Kidney epithelial cell (primary cell): ENCODE measurements at places on chromosomes 16 and 17.

DNA sequence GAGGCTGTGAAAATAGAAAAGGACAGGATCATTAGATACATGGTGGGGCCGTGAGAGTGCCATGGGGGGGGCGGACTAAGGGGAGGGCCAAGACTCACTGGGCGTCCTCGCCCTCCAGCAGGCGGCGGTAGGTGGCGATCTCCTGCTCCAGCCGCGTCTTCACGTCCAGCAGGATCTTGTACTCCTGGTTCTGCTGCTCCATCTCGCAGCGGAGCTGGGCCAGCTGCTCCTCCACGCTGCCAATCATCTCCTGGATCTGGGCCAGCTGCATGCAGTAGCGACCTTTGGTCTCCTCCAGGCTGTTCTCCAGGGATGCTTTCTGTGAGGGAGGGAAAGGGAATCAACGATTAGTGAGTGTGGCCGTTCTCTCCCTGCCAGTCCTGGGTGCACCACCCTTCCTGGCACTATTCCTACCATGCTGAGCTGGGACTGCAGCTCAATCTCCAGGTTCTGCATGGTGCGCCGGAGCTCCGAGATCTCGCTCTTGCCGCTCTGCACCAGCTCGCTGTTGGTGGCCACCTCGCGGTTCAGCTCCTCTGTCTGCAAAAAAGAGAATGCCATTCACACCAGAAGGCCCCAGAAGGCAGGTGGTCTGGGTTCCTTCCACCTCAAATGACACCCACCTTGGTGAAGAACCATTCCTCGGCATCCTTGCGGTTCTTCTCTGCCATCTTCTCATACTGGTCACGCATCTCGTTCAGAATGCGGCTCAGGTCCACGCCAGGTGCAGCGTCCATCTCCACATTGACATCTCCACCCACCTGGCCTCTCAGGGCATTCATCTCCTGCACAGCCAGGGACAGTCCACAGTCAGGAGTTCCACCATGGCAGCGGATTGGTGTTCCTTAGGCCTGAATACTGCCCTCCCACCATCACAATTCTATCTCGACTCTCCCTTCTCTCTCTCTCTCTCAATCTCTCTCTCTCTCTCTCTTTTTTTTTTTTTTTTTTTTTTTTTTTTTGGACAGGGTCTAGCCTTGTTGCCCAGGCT lies 3.3 kb downstream of the KRT14 start:
- no peak for DNase-seq

DNA sequence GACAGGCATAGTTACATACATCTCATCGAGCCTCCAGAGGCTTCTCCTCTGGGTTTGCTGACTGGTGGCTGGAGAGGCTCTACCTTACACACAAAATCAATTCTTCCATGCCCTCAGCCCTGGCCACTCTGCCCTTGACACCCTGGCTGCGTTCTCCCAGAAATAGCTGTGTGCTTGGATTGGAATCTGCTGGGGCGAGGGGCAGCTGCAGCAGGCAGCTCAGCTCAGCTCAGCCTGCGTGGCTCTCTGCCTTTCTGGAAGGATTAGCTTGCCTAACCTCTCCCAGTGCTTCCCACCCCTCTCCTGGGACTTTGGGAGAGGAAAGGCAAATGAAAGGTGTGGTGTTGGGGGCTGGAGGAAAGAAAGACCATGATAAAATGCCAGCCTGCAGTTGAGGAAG lies 216.1 kb downstream of the ENGASE start:
- no peak for DNase-seq

DNA sequence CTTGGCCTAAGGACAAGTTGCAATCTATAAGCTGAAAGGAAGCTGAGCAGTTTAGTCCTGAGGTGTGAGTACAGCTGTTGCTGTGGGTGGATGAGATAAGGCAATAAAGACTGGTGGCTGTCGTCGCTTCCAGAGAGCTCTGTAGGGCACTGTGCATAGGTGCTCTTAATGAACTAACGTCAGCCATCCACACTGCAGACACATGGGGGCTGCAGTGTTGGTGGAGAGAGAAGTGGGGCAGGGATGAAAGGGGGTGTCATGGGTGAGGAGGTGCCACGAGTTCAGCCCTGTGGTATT lies 139.9 kb upstream of the IRX3 start:
- no peak for DNase-seq

GRCh38 chr17:50155115-50155819 lies 4.8 kb upstream of the PPP1R9B start:
- DNase-seq = no peak

DNA sequence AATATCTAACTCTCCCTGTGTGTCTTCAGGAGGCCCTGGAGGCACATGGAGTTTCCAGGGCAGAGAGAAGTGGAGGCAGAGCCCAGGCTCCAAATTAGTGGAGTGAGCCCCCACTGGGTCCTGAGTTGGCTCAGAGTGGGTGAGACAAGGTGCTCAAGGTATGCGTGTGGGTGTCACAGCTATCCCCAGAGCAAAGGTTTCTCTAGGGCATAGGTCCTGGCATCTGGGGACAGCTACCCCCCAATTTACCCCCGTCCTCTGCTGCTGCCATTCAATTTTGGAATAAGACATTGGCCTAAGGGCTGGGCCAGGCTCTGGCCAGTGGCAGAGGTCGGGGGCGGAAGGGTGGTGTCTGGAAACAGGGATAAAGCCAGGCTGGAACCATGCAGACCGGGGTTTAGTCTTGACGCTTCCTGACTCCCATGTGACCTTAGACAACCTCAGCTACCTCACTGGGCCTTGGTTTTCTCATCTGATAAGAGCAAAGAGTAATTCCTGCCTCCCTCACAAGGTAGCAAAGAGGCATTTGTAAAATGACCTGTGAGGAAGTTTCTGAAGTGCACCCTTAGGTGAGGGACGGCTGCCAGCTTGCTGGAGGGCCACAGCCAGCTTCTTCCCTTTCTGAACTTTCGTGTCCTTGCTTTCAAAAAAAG lies 78.2 kb upstream of the TMEM97 start:
- no peak for DNase-seq

DNA sequence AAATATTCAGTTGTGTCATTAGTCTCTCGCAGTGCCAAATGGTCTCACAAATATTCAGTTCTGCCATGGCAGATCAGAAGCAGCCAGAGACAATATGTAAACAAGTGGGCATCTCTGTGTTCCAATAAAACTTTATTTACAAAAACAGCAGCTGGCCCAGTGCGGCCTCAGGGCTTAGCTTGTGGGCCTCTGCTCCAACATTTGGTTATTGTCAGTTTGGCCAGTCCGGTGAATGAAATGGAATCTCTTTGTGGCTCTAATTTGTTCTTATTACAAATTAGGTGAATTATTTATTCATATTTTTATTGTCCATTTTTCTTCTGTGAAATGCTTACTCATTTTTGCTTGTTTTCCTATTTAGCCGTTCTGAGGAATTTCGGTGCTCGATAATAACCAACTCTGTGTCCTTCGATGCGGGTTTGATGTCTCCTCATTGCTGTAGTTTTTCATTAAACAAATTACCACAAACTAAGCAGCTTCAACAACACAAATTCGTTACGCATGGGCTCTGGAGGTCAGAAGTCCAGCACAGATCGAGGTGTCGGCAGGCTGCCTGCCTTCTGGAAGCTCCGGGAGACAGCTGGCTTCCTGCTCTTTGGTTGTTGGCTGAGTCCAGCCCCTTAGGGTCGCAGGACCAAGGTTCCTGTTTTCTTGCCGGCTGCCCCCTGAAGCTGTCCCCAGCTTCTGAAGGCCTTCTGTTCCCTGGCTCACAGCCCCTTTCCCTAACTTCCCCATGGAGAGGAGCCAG lies 4.1 kb upstream of the SLC38A10 start:
- no peak for DNase-seq

DNA sequence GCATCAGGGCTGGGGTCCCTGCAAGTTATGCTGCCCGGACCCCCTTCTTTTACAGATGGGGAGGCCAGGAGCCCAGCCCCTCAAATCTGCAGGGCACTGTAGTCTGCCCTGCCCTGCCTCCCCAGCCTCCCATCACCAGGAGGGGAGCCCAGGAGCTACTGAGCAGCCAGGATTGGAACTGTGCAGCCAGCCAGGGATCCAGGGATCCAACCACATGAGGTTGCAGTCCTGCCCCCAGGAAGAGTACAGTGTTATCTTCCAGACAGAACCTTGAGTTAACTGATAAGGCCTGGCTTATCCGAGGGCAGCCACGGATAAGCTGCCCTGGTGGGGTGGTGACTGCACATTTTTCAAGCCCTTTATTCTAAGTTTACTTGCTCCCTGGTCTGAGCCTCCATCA lies 11.4 kb upstream of the NDRG4 start:
- DNase-seq = no peak

DNA sequence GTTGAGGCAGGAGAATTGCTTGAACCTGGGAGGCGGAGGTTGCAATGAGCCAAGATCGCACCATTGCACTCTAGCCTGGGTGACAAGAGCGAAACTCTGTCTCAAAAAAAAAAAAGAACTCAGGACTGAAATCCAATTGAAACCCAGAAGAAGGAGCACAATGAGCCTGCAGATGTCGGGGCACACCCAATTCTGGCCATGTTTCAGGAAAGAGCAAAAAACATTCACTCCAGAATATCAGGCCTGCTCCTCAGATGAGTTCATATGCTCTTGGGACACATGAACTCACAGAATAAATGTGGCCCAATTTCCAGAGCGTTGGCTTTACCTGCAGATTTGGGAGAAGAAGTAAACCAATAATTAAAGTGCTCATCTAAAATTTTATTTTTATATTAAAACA lies 3.0 kb upstream of the CMTM2 start:
- no peak for DNase-seq

- no peak for DNase-seq
These were observed 20.4 kb upstream of the CYTH1 start for GRCh38 chr17:78802459-78802858.

- DNase-seq = no peak
These were observed 91.5 kb downstream of the NPIPB11 start for GRCh38 chr16:29315046-29315445.

- no peak for DNase-seq
These were observed 66.2 kb downstream of the IRF8 start for GRCh38 chr16:85965125-85965524.

DNA sequence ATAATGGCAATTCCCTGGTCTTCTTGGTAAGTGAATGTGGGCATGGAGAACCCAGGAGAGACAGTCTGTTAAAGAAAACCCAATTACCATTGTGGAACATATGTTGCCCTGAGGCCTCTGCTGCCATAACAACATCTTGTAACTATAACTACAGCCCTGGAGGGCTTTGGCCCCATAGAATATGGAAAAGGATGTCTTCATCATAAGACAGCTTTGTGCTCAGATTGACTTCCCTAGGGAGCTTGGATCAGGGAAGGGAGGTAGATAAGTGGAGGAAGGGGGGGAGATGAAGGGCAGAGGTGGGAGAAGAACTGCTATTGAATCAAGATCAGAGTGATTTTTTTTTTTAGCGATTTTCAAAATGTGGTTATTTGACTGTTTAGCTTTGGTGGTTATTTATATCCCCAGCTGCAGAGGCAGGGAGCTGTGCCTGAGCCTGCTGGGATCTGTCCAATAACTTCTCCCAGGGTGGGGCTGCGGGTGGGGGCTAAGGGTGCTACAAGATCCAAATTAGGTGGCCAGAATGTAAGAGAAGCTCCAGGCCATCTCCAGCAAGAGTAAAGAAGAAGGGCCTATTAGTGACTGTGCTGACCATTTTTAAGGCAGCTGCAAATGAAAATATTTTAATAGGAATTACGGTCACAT lies 5.3 kb upstream of the KAT7 start:
- no peak for DNase-seq

DNA sequence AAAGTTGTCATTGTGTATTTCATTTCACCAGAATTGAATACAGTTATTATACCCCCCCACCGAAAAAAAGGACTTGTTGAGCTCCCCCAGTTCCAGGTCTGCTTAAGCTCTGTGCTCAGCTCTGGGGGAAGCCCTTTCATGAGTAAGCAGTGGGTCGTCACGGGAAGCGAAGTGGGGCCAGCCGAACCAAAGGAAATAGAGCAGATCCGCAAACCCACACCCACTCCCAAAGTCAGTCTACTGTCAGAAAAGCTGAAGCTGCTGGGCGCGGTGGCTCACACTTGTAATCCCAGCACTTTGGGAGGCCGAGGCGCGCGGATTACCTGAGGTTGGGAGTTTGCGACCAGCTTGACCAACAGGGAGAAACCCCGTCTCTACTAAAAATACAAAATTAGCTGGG lies 50.1 kb downstream of the PECAM1 start:
- no peak for DNase-seq

DNA sequence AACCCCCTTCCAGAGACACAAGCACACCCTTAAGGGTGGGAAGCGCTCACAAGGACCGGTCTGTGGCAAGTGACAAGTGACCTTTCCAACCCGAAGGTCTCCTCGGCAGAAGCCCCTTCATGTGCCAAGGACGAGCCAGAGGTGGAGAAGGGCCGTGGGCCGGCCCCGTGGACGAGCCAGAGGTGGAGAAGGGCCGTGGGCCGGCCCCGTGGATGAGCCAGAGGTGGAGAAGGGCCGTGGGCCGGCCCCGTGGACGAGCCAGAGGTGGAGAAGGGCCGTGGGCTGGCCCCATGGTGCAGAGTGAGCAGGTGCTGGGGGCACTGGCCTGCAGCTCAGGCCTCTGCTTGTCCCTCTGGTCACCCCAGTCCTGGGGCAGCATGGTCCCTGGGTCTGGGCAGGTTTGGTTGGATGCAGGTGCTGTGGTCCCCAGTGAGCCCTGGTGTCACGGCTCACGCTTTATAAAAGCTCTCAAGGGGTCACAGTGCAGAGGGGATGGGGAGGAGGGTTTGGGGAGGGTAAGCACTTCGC lies 45.6 kb downstream of the CBFA2T3 start:
- no peak for DNase-seq

GRCh38 chr17:59534583-59534982 lies 30.8 kb upstream of the DHX40 start:
- no peak for DNase-seq

GRCh38 chr16:72856797-72857196 lies 191.1 kb downstream of the ZFHX3 start:
- DNase-seq = no peak

GRCh38 chr16:56606071-56606475 lies 2.3 kb upstream of the MT2A start:
- DNase-seq = no peak

DNA sequence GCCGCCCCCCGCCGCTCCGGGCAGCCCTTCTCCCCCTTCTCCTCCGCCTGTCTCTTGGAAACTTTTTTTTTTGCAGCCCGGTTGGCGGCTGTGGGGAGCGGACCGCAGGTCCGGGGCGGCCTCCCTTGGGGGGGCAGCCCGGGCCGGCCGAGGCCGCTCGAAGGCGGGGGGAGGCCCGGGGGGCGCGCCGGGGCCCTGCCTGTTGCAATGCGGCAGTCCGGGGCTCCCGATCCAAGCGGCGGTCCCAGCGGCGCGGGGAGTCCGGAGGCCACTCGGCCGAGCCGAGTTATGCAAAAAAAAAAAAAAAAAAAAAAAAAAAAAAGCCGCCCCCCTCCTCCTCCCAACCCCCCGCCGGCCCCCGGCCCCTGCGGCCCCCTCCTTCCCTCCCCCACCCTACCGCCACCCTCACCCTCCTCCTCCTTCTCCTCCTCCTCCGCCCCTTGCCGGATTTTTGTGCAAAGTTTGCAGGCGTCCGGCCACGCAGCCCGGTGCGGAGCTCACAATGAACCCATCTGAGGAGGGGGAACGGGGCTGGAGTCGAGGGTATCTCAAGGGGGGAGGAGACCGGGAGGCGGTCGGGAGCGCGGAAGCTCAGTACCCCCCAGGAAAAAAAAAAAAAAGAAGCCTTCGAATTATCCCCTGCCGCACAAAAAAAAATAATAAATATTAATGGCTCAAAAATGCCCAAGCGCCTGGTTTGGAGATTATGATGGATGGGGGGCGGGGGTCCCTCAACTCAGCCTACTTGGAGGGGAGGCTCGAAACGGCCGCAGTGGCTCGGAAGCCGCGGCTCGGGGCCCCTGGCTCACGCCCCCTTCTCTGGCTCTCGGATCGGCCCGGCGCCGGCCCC lies at the start of gene ZNF423:
TSS of gene ZNF423 (minus strand) at position 291 of the 850 bp plus-strand sequence. CDS start 338 bp downstream, outside the sequence.
- DNase-seq = no peak
